ENCODE measurements at places on chromosomes 11 and 22. TPM values are rescaled to one million over a fixed set of nuclear protein-coding genes. Genes with fewer than 3 reads are reported as not detected.

The CLDN5 gene
- polyA plus RNA-seq = 0.13 TPM

The TMPRSS5 gene
- 0.96 TPM for polyA plus RNA-seq

The NAALAD2 gene
- polyA plus RNA-seq = 8.3 TPM

The ZNF280A gene
- polyA plus RNA-seq = not detected

The P4HA3 gene
- 0.27 TPM for polyA plus RNA-seq

The OR51I1 gene
- not detected for polyA plus RNA-seq

The ANO3 gene
- polyA plus RNA-seq = not detected

The FOLH1 gene
- polyA plus RNA-seq = not detected

The SLC22A9 gene
- polyA plus RNA-seq = not detected

The GUCY1A2 gene
- polyA plus RNA-seq = 0.65 TPM

The RCE1 gene
- 25.2 TPM for polyA plus RNA-seq

The MUC2 gene
- polyA plus RNA-seq = not detected

The PHRF1 gene
- 17.8 TPM for polyA plus RNA-seq

The OR10A2 gene
- polyA plus RNA-seq = not detected

The MMP27 gene
- not detected for polyA plus RNA-seq

The SLC6A5 gene
- not detected for polyA plus RNA-seq

The PGA3 gene
- polyA plus RNA-seq = not detected

The MISFA gene
- polyA plus RNA-seq = 6.1 TPM

The TREH gene
- polyA plus RNA-seq = not detected

The GP1BB gene
- polyA plus RNA-seq = 83.2 TPM

The FLRT1 gene
- 2.9 TPM for polyA plus RNA-seq

The SDHAF2 gene
- polyA plus RNA-seq = 55.8 TPM

The GGTLC3 gene
- 2.2 TPM for polyA plus RNA-seq

The SCGB1D2 gene
- not detected for polyA plus RNA-seq

The BRSK2 gene
- polyA plus RNA-seq = 2.7 TPM

The ZNF215 gene
- polyA plus RNA-seq = 1.0 TPM

The PGM2L1 gene
- 10.5 TPM for polyA plus RNA-seq

The CRYBB3 gene
- 0.21 TPM for polyA plus RNA-seq

The GGTLC2 gene
- not detected for polyA plus RNA-seq

The NXPE2 gene
- 0.12 TPM for polyA plus RNA-seq

The CD3G gene
- not detected for polyA plus RNA-seq

The SUSD2 gene
- 2.2 TPM for polyA plus RNA-seq

Measured in cardiac muscle cell (in vitro differentiated cells and primary cell).